ENCODE measurements at places on chromosomes 5 and 9.

DNA sequence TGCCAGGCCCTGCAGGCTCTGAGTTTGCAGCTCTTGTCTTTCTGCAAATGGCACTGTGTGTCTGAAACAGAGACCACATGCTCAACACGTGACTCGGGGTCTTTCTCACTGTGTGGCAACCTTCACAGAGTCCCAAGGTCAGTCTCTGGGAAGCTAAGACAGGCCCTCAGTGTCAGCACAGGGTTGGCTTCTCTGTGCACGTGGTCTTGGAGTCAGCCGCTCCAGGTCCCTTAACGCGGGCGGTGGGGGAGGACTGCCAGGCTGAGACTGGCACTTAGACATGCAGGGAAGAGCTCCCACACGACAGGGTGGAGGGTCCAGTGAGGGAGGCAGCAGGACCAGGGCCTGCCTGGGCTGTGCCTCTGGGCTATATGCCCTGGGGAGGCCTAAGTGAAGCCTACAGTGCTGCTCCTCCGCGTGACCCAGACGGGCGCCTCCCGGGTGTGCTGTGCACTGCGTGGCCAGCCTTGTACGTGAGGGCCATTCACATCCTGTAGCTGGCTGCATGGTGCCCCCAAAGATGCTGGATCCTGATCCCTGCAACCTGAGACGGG, 76.8 kb downstream of the ADAMTS2 start:
- DNase-seq = no peak

GRCh38 chr5:112349371-112349770, 69.7 kb downstream of the EPB41L4A start:
- DNase-seq = no peak

- DNase-seq = no peak
Observed at GRCh38 chr5:174462129-174462528, 262.3 kb upstream of the MSX2 start.

DNA sequence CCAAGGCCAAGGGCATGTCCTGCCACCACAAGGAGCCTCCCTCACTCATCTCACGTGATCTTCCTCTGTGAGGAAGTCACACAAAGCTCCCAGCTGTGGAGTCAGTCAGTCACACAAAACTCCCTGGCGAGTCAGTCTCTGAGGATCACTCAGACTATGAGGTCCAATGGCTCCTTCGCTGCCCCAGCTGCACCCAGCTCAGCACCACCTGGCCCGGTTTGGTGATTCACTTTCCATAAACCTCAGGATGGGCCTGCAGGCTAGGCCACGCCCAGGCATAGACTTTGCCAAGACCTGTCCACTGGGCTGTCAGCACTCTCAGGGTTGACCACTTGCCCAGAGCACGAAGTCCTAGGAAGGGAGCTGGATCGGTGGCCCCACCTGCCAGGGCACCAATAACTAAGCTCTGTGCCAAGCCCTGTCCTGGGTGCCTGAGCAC, 233.8 kb downstream of the HSPA4 start:
- DNase-seq = no peak

DNA sequence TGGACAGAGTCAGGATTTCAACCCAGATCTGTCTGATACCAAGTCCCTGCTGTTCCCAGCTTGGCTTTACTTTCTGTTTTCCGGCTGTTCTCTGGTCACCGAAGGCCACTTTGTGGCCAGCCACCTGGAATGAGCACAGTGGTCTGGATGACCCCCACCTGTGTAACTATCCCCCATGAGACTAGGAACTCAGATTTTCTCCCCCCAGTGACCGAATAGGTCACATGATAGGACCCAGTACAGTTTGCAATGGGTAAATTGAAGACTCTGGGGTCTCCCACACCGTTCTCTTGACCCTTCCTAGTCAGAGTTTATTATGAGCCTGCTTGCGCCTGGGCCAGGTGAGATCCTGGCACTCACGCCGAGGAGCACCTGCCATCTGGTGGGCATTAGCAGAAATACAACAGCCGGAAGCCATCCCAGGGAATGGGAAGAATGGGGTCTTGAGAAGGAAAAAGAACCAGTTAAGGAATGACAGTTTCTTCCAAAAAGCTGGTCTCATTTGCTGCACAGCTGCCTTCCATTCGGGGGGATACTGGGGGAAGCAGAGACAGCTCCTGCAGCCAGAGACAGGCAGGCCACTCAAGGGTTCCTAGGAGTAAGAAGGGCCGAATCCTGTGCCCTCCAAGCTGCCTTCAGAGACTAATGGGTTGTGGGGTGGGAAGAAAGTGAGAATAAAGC, 7.1 kb downstream of the PHYHD1 start:
- peak; percentile 67 for DNase-seq

- no peak for DNase-seq
Observed at GRCh38 chr5:1498623-1499416, 24.9 kb downstream of the LPCAT1 start.

DNA sequence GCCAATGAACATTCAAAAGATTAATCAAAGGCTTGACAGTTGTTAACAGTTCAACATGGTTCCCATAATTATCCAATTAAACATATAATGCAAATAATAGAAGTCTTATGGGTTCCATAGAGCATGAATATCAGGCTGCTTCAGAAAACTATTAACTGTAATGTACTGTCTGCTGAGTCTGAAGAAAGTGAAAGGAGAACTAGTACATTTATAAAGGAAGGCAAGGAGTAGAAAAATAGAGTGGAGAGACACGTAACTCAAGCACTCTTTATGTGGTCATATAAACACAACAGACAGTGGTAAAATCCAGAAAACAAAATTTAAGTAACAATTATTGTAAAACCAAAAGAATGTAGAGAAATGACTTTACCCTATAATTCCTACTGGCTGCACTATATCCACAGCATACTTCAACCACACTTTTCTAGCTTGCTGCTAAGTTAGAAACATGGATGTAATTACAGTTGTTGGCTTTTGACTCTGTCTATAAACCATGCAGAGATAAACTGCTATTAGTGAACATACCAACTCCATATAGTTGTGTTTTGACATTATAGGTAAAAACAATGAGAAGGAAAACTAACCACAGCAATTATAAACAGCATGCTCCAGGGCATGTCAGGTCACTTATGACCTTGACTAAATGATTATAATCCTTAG, 32.7 kb downstream of the NFIB start:
- no peak for DNase-seq

DNA sequence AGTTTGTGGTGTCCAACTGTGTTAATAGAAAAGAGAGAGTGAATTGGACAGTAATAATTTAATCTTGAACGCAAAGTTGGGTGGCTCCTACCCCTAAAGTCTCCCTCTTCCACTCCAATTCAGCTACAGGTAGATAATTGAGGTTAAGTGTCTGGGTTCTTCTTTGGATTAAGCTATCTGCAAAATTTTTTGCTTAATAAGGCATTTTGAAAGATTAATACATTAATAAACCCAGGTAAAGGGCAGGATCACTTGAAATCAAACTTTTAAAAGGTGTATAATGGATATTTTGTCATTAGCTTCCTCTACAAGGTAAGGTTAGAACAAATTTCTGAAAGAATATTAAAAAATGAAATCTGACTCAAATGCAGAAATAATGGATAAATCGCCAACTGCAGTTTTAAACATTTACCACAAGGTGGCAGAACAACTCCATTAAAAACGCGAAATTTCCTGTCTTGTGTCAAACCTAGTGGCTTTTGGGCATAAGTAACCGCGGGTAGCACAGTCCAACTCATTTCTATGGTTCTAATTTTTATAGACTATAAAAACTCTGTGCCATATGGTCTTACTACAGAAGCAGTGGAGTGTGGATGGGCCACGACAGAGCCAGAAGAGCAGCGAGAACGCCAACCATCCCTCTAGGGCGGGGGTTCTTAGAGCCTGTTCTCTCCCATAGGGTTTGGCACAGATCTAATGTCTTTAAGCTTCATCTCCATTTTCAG, 276.5 kb downstream of the ARHGEF28 start:
- DNase-seq = peak; percentile 57

- DNase-seq = peak; percentile 17
Observed at GRCh38 chr5:34914671-34915138, 599 bp downstream of the RAD1 start.

GRCh38 chr5:90434116-90434714, 24.7 kb upstream of the CETN3 start:
- DNase-seq = peak; percentile 50

GRCh38 chr5:132725745-132726144, 11.6 kb downstream of the KIF3A start:
- DNase-seq = no peak

GRCh38 chr9:70262366-70262765, 3.6 kb downstream of the SMC5 start:
- DNase-seq = no peak

DNA sequence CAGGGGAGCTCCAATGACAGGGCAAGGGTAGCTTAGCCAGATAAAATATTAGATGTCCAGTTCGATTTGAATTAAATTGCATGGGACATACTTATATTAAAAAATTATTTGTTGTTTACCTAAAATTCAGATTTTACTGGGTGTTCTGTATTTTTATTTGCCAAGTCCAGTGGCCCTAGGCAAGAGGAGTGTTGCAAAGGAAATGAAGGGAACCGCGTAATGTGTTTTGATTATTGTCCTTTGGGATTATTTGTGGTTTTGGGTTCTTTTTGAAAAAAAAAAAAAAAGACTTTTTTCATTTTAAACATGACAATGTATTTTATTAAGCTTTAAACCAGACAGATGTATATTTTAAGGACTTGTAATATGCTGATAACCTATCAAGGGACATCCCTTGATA, 179.3 kb downstream of the C9orf152 start:
- DNase-seq = no peak

DNA sequence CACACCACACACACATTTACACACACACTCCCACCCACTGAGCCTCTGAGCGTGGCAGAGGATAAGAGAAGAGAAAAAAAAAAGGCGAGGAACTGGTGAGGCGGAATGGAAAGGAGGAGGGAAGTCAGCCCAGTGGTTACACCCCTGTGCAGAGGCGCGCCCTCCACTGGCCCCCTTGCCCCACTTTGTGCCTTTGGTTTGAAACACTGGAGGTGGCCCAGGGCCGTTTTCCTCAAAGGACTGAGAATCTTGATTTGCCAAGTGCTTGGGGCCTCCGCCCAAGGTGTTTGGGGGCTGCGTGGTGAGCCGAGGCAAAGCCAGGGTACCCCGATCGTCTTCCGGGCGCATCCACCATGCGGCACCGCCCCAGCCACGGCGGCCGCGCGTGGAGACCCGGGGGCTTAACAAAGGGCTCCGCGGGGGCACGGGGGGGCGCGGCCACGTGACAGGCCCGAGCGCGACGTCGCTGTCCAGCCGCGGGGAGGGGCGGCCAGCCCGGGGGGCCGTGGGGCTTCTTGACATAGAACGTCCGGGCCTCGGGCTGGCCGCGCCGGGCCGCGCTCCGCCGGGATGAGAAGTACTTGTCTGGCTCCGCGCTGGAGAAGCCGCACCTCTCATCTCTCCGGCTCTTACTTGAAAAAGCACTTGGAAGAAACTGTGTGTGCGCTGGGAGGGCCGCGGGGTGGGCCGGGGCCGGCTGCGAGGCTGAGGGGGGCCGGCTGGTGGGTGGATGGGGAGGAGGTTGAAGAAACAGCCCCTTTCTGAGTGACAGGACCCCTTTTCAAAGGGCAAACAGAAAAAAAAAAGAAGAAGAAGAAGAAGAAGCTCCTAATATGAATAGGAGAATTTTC, 21.0 kb downstream of the NR2F1 start:
- no peak for DNase-seq

GRCh38 chr5:131634666-131634995, 398 bp downstream of the RAPGEF6 start:
- DNase-seq = peak; percentile 76

DNA sequence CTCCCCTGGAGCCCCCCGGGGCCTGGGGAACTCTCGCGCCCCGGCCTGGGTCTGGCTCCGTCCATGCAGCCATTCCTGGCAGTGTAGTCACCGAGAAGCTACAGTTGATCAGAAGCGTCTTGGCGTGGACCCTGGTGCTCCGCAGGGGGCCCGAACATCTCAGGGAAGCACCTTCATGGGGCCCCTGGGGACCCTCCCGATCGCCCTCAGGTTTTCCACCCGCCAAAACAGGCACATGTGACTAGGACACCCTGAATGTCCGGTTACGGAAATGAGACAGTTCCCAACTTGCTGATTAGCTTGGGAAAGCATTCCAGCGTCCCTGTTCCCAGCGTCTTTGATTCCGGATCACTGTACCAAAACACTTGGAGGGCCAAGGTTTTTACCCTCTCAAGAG, 472 bp downstream of the FBXO4 start:
- peak; percentile 36 for DNase-seq

- DNase-seq = no peak
Observed at GRCh38 chr9:37198831-37199230, 78.5 kb downstream of the ZCCHC7 start.

GRCh38 chr9:17068671-17069070, 66.2 kb upstream of the CNTLN start:
- DNase-seq = no peak

DNA sequence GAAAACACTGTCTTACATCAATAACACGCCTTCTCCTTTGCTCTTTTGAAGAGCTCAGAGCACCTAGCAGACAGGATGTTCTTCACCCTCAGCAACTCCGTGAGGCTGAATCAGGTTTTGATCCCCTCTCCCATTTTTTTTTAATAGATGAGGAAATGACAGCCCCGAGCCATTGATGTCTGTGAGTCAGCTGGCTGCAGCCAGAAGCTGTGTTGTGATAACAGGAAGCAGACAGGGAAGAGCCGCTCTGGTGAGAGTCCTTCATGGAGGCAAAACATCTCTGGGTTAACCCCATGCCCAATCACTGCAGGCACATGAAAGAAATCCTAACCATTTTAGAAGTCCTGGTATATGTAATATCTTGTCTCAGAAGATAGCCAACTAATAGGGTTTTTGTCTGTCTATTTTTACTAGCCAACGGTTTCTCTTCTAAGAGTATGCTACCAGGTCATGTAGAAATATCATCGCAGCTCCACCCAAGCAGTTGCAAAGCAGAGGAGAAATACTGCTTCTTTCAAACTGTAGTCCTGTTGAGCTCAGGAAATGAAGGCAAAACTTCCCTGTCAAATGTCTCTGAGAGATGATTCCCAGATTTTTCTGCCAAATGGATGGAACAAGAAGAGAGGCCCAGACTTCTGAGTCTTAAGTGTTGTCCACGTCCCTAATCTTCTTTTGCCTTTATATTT, 568.9 kb downstream of the CCDC171 start:
- DNase-seq = no peak

GRCh38 chr5:76406673-76407072, 3.6 kb downstream of the IQGAP2 start:
- no peak for DNase-seq

DNA sequence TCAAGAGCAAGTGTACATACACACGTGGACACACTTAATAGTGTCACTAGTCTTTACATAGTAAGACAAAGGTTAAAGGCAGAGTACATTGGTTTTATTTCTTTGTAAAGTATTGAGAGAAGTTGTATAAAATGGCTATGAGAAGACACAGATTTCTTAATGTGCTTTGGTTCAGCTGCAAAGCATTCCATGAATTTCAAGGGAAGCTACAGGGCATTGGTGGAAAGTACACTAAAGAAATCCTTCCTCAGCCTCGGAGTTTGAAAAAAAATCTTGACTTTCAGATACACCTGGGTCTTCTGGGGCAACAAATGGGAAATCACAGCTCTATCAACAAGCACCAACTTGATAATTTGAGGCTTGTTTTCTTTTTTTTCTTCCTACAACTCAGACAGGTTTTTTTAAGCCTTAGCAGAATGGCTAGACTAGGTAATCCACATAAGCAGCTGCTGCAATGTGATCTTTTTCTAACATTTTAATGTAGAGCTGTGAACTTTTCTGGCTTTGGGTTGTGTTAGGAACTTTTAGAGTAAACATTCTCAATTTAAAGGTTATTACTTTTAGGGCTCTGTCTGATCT, 140.4 kb upstream of the FST start:
- DNase-seq = no peak

GRCh38 chr5:141737535-141737934, 55.5 kb upstream of the ARAP3 start:
- no peak for DNase-seq
